ENCODE measurements at places on chromosomes 4 and X.

- DNase-seq: no peak
Observed at GRCh38 chrX:73683236-73683859, 120.4 kb downstream of the CHIC1 start.

GRCh38 chr4:8239661-8240060, 29.9 kb upstream of the HTRA3 start:
- no peak for DNase-seq

DNA sequence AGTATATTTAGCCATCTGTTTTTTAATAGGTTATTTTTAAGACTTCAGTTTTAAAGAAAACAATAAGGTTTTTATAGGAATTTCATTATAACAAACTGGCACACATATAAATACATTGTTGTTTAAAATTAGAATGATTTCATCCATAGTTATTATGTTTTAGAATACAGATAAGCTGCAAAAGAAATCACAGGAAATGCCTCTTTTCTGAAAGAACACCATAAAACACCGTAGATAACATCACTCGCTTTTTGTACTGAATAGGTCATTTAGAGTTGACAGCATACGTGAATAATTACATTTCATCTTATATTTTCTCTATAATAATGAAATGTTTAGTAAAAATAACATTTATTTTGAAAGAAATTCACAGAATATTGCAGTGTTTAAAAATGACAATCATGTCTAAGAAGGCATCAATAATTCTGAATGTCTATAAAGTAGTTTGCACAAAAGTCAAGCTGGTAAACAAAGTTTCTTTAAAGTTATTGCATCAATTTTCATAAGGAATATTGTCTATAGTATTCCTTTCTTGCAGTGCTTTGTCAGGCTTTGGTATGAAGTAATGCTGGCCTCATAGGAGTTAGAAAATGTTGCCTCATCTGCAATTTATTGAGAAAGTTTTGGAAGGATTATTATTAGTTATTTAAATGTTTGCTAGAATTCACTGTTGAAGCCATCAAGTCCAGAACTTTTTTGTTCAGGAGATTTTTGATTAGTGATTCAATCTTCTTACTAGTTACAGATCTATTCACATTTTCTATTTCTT, 17.9 kb upstream of the VEGFC start:
- DNase-seq: no peak

- DNase-seq: no peak
Observed at GRCh38 chr4:175146799-175147198, 228.6 kb downstream of the ADAM29 start.

GRCh38 chr4:95220205-95221175, 328.3 kb downstream of the UNC5C start:
- DNase-seq: no peak

DNA sequence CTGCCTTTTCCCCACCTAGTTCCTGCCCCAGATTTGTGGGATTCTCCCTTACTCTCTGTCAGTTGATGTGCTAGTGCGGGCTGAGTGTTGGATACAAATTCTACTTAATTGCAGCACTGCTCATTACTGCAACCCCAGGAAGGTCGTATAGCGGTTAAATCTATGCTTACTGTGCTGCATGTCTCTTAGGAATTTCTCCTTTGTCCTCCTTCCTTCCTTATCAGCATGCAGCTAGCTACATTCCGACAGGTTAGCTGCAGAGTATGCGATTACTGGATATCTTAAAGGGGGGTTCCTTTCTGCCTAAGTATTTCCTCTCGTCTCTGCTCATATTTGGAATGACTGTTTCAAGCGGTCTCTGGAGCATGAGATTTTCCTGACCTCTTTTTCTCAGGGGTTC, 662.8 kb downstream of the TLL1 start:
- no peak for DNase-seq

GRCh38 chr4:122525865-122526264, 69.3 kb upstream of the IL2 start:
- no peak for DNase-seq

- DNase-seq: no peak
Observed at GRCh38 chrX:720825-721224, 90.2 kb downstream of the SHOX start.
